ENCODE measurements at places on chromosomes 6 and 20.

DNA sequence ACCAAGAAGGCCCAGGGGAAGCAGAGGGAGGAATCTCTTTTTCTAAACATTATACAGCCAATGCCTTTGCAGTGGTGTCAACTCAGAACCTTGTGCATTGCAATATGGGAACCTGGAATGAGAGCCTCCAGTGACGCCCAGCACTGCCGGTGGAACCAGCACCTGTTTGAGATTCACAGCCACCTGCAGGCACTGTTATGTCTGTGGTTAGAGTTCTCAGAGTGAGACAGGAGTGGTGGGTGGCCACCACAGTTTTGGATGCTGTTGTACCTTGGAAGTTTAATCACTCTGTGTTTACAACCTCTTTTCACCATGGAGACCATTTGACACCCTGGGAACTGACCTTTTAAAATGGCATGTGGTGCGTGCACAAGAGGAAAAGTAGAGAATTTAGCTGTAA, 185.3 kb upstream of the KCNG1 start:
- no peak for DNase-seq

DNA sequence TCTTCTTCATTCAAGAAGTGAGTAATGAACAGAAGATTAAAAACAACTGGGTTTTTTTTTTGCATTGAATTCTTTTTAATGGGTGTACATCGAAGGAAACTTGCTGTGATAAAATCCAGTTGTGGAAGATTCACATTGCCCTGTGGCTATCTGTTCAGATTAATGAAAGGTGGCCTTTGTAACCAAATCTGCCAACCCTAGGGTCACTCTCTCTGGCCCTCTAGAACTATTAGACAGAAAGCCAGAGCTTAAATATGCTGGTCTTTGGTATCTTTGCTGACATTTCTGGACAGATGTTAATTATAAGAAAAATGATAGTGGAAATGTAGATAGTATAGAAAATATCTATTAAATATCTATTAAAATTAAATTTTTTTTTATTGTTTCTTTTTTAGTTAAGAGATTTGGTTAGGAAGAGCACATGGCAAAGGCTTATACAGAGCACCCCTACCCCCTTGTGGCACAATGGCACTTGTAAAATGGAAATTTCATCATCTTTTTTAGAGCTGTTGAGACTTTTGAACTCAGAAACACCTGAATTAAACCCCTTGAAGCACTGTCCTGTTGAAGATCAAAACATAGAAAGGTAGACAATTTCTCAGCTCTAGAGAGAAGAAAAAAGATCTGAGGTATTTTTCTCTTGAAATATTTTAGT, 572.5 kb downstream of the PKHD1 start:
- no peak for DNase-seq

GRCh38 chr20:21183722-21184121, 57.8 kb downstream of the KIZ start:
- no peak for DNase-seq

DNA sequence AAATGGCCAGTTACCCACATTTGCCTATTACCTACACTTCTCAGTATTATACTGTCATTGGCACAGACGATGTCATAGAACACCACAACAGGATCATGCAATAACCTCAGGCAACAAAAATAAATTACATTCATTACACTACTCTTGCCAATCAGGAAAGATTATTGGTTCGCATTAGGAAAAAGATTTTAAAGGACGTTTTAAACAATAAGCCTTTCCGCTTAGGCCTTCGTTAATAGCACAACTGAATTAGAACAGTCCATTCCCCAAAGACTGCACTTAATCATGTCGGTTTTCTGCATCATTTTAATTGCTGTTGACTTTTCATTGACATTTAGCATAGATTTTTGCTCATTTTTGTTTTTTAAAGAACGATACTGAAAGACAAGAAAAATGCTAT, 912 bp upstream of the SENP6 start:
- DNase-seq: no peak

GRCh38 chr6:42720739-42721138, 1.7 kb downstream of the PRPH2 start:
- no peak for DNase-seq

- no peak for DNase-seq
These were observed 98.1 kb downstream of the FAM120B start for GRCh38 chr6:170404697-170405096.

- no peak for DNase-seq
These were observed 34.7 kb upstream of the TBXT start for GRCh38 chr6:166202321-166202733.

- DNase-seq: no peak
These were observed 89.5 kb downstream of the SLX4IP start for GRCh38 chr20:10524643-10525042.

DNA sequence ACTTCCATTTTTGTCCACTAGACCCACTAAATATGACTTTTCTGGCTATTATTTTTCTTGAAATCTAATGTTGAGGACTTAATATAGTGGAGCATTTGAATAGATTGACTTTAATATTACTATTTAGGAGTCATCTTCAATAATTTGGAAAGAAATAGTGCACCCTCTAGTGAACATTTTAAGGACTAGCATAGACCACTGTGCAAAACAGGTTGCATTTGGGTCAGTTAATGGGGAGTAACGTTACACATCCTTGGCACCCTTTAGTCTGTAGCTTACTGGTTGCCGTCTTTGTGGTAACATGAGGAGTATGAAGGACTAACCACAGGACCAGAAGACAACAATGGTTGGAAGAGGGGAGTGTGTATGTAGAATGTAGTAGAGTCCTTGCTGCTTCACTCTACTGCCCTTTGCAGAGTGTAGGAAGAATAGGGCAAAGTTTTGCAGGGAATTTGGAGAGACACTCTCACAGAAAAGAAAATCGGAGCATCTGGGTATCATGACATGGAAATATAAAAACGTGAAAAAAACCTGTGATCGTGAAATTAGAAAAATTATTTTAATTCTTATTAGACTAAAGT, 25.2 kb downstream of the RFPL4B start:
- no peak for DNase-seq
